ENCODE measurements at places on chromosomes 7 and 10. TPM values are rescaled to one million over a fixed set of nuclear protein-coding genes. Genes with fewer than 3 reads are reported as not detected.
A peak's percentile ranks its signal among the peaks of the same experiment; 100 is the strongest.

DNA sequence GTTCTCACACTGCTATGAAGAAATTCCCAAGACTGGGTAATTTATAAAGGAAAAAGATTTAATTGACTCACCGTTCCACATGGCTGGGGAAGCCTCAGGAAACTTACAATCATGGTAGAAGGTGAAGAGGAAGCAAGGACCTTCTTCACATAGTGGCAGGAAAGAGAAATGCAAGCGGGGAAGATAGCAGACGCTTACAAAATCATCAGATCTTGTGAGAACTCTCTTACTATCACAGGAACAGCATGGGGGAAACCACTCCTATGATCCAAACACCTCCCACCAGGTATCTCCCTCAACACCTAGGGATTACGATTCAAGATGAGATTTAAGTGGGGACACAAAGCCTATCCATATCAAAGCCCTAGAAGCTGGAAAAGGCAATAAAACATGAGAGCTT, 130.8 kb downstream of the MDFIC start:
- H3K36me3 ChIP-seq, result peaks cover 2% of the 10 kb centered on the region
- DNase-seq, result no peak
- no peaks in the 10 kb centered on the region for H3K27me3 ChIP-seq
- no peak overlapping the region for H3K27ac ChIP-seq
- H3K4me3 ChIP-seq, result no peak overlapping the region
- H3K4me1 ChIP-seq, result peaks cover 4% of the 10 kb centered on the region

The MKX gene
- not detected for total RNA-seq

The USP6NL gene
- 36.4 TPM for total RNA-seq

- no peaks in the 10 kb centered on the region for H3K4me1 ChIP-seq
- no peak for DNase-seq
- H3K36me3 ChIP-seq, result peaks cover 15% of the 10 kb centered on the region
- no peaks in the 10 kb centered on the region for H3K27me3 ChIP-seq
- H3K27ac ChIP-seq, result no peak overlapping the region
- no peak overlapping the region for H3K4me3 ChIP-seq
Measured at GRCh38 chr10:45488365-45488764, 114.3 kb downstream of the ALOX5 start.

The C10orf90 gene
- not detected for total RNA-seq

DNA sequence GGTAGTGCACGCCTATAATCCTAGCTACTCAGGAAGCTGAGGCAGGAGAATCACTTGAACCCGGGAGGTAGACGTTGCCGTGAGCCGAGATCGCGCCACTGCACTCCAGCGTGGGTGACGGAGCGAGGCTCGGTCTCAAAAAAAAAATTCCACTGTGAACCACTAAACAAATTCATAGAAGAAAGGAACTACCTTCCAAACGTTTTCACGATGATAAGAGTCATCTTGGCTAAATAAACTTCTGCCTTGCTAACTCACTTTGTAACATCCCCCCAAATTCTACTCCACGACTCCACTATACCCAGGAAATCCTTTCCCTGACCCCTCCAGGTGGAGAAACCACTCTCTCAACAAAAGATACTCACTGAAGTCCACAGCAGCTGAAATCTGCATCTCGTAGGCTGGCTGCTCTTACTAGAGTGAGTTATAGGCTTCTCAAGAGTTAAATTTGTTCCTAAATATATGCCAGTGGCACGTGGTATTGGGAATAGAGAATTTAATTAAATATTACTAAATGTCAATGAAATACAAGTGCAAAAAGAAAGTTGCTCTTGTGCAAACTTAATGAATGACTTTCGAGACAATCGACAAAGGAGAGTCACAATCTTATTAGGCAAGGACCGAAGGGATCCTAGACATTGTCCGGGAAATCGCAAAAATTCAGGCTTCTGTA, 1.6 kb upstream of the GTF2I start:
- peaks cover 35% of the 10 kb centered on the region for H3K4me1 ChIP-seq
- peak overlapping the region; percentile 98 for H3K27ac ChIP-seq
- no peak for DNase-seq
- H3K36me3 ChIP-seq, result peaks cover 1% of the 10 kb centered on the region
- peak overlapping the region; percentile 85 for H3K4me3 ChIP-seq
- no peaks in the 10 kb centered on the region for H3K27me3 ChIP-seq

DNA sequence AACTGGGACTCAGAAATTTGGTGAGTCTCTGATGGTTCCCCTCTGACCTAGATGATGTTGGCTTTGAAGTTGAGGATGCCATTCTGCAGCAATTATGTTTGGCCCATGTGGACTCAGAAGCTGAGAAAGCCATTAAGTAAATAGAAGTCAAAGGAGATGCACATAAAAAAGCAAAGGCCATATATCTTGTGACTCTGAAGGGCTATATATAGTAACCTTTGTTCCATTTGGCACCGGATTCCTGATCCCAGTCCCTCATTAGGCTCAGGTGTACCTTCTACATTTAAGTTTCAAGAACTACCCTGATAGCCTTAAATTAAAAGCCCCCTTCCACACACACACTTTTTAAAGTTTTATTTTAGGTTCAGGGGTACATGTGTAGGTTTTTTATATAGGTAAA, 50.0 kb upstream of the PDK4 start:
- H3K27me3 ChIP-seq, result peaks cover 66% of the 10 kb centered on the region
- no peak for DNase-seq
- no peak overlapping the region for H3K27ac ChIP-seq
- H3K4me3 ChIP-seq, result no peak overlapping the region
- no peaks in the 10 kb centered on the region for H3K36me3 ChIP-seq

The PLAU gene
- 5.1 TPM for total RNA-seq

DNA sequence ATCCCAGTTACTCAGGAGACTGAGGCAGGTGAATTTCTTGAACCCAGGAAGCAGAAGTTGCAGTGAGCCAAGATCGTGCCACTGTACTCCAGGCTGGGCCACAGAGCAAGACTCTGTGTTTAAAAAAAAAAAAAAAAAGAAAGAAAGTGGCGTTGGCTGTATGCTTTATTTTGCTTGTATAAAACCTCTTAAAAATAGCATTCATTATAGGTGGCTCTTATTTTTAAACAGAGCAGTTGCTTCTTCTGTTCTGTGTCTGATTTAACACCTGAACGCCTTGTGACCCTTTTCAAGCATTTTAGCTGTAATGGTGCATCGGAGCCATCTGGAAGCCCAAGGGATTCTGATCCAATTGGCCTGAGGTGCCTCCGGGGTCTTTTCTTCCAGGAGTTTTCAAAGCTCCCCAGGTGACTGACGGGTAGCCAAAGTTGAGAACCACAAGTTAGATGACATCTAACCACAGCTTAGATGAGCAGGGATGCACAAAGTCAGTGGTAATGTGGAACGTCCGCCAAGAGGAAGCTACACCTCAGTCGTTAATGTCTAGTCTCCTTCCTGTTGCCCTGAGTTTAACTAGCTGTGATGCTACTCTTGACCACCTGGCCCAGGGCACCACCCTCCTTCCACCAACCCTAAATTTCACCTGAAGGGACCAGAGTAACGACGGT, 274.6 kb upstream of the KLF6 start:
- H3K27ac ChIP-seq, result no peak overlapping the region
- H3K4me1 ChIP-seq, result no peaks in the 10 kb centered on the region
- no peak overlapping the region for H3K4me3 ChIP-seq
- H3K36me3 ChIP-seq, result no peaks in the 10 kb centered on the region

GRCh38 chr7:93165447-93165846, 17.3 kb upstream of the SAMD9L start:
- H3K4me3 ChIP-seq, result no peak overlapping the region
- no peak for DNase-seq
- no peaks in the 10 kb centered on the region for H3K36me3 ChIP-seq
- H3K4me1 ChIP-seq, result peaks cover 10% of the 10 kb centered on the region

The PALS2 gene
- 23.8 TPM for total RNA-seq

The FANK1 gene
- total RNA-seq, result 11.0 TPM

DNA sequence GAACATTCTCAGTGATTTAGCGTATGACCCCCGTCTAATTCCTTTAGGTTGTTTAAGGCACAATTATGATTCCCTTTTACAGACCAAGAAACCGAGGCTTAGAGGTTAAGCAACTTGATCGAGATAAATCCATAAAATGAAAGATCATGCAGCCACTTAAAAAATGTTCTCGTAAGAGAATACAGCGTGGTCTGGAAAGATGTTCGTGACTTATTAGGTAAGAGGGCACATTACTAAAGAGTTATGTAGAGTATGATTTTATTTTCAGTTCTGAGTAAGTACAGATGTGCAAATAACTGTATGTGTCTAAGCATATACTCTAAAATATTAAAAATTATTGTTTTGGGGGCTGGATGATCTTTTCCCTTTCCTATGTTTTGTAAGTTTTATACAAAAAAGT, 575.1 kb downstream of the PARD3 start:
- peaks cover 15% of the 10 kb centered on the region for H3K4me1 ChIP-seq
- peaks cover 20% of the 10 kb centered on the region for H3K36me3 ChIP-seq
- DNase-seq, result no peak
- no peak overlapping the region for H3K27ac ChIP-seq

DNA sequence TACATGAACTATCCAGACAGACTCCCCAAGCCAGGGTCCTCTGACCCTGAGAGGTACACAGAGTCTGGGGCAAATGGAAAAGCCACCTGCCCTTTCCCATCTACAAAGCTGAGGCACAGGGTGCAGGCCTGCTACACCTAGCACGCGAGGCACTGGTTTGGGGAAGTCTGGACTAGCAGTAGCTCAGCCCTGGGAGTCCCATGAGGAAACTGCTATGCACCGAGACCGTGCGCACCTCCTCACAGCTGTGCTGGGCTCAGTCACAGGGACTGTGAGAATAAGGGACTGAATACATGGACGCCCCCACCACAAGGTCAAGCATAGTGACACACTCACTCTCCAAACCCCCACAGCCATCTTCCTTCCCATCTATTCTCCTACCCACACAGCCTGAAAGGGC, 8.2 kb downstream of the MAT1A start:
- peaks cover 6% of the 10 kb centered on the region for H3K27me3 ChIP-seq
- no peak overlapping the region for H3K4me3 ChIP-seq
- no peak for DNase-seq
- H3K36me3 ChIP-seq, result no peaks in the 10 kb centered on the region
- H3K27ac ChIP-seq, result no peak overlapping the region

The EFCAB10 gene
- total RNA-seq, result not detected

- no peaks in the 10 kb centered on the region for H3K27me3 ChIP-seq
- H3K4me1 ChIP-seq, result peaks cover 22% of the 10 kb centered on the region
- no peak overlapping the region for H3K4me3 ChIP-seq
- DNase-seq, result no peak
- peak overlapping the region; percentile 89 for H3K27ac ChIP-seq
Measured at GRCh38 chr10:21919117-21919516, 84.4 kb downstream of the DNAJC1 start.

DNA sequence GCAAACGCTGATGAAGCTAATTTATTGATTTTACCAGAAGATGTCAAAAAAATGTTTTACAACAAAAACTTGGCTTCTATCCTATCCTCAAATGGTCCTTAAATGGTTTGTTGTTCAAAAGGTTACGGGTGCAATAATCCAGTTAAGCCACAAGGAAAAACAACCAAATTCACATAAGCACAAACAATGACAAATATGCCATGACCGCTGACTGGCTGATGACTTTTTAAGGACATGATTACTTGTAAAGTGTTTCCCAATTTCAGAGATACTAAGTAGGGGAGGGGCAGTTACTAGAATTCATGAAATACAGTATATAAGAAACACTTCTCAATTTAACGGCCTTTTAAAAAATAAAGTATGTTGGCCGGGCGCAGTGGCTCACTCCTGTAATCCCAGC, 28.8 kb downstream of the ABI1 start:
- no peaks in the 10 kb centered on the region for H3K4me1 ChIP-seq
- DNase-seq, result no peak
- no peak overlapping the region for H3K4me3 ChIP-seq
- H3K36me3 ChIP-seq, result peaks cover 14% of the 10 kb centered on the region
- no peak overlapping the region for H3K27ac ChIP-seq
- no peaks in the 10 kb centered on the region for H3K27me3 ChIP-seq

The LRRC4 gene
- 3.2 TPM for total RNA-seq

The PNLIPRP1 gene
- not detected for total RNA-seq

The PDZD7 gene
- total RNA-seq, result 1.2 TPM

The ETV1 gene
- total RNA-seq, result 26.6 TPM

DNA sequence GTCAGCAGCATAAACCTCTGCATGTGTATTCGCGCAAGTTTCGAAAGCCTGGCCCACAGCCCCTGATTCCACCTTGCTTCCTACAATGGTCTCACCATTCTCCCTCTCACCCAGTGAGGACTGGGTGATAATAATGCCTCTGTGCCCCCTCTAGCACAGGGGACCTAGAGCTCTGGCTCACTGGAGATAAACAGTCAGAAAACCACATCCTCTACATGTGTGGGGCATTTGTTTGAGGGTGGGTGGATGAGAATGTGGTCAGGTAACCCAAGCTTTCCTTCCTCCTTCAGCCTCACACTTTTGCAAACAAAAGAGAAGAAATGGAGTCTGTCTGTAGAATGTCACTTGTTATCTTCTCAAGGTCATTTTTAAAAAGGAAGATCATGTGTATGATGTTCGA, 373.5 kb downstream of the KCNMA1 start:
- DNase-seq, result no peak
- no peaks in the 10 kb centered on the region for H3K36me3 ChIP-seq
- no peak overlapping the region for H3K27ac ChIP-seq
- no peaks in the 10 kb centered on the region for H3K27me3 ChIP-seq
- no peak overlapping the region for H3K4me3 ChIP-seq

The CALN1 gene
- 0.25 TPM for total RNA-seq

DNA sequence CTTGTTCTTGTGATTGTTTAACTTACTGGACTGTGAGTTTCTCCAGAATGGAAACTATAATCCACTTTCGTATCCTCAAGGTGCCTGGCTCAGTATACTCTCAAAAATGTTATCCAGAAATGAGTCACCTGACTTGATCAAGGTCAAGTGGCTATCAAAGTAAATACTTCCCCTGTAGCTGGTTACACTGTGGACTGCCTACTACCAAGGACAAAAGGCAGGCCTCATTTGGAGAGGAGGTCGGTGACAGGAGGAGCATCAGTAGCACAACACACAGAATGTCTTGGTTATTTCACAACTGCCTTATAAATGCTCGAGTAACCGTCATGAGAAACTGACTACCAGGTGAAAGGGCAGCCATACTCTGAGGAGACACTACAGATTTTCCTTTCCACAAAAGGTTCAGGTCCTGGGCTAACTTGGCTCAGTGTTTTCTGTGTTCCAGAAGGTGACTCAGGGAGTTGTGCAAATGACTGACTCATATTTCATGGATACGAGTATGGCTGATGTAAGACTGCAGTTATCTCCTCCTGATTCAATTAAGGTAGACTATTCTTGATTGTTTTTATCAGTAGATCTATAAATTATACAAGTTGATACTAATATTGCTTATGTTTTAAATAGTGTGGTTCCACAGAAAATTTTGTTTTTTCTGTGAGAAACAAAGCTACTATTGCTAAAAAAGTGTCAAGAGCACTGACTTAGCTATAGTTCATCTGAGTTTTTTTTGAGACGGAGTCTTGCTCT, 4.2 kb upstream of the CCNY start:
- no peaks in the 10 kb centered on the region for H3K27me3 ChIP-seq
- peaks cover 39% of the 10 kb centered on the region for H3K4me1 ChIP-seq
- H3K36me3 ChIP-seq, result peaks cover 8% of the 10 kb centered on the region

DNA sequence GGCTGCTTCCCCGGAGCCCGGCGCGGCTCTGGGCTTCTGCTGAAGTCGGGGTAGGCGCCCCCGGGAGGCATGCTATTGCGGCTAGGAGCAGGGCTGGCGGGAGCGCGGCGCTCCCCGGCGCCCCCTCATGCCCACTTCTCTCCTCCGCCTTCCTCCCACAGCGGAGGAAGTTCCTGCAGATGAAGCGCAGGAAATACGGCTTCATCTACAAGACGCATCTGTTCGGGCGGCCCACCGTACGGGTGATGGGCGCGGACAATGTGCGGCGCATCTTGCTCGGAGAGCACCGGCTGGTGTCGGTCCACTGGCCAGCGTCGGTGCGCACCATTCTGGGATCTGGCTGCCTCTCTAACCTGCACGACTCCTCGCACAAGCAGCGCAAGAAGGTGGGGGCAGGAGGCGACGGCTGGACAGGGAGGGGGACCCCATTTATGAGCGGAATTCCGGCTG, 479 bp downstream of the CYP26A1 start:
- H3K27ac ChIP-seq, result peak overlapping the region; percentile 92
- H3K4me1 ChIP-seq, result peaks cover 61% of the 10 kb centered on the region
- peaks cover 58% of the 10 kb centered on the region for H3K27me3 ChIP-seq
- no peaks in the 10 kb centered on the region for H3K36me3 ChIP-seq
- peak overlapping the region; percentile 96 for H3K4me3 ChIP-seq
- DNase-seq, result peak; percentile 65

Measured in mesothelial cell of epicardium (in vitro differentiated cells).